Suprapubic skin (tissue), 4 donors: ENCODE measurements at places on chromosomes 4 and X. TPM values are rescaled to one million over a fixed set of nuclear protein-coding genes. Genes with fewer than 3 reads are reported as not detected.

DNA sequence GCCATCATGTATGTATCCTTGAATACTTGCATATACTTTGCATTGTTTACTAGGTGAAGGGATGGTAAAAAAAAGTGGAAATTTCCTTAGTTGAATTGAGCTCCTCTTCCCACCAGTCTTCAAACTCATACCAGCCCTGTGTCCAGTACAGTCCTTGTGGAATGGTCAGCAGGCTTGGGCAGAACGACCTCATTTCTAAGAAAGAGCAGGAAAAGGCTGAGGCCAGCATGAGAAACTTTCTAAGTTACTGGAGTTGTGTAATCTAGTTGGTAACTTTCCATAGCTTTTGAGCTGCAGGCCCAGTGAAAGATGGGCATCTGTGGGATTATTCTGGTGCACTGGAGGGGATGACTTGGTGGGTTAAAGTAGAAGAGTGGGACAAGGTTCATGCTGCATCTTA is 87.6 kb downstream of the DCUN1D4 start:
- DNase-seq = no peak

GRCh38 chr4:74189331-74190043 is 31.6 kb downstream of the MTHFD2L start:
- no peak for DNase-seq

- no peak for DNase-seq
These were observed at the start of gene CXCR3 for GRCh38 chrX:71618303-71618721. TSS of gene CXCR3 (minus strand) at chrX:71618511. CDS start at chrX:71618449, 62 bp downstream.

DNA sequence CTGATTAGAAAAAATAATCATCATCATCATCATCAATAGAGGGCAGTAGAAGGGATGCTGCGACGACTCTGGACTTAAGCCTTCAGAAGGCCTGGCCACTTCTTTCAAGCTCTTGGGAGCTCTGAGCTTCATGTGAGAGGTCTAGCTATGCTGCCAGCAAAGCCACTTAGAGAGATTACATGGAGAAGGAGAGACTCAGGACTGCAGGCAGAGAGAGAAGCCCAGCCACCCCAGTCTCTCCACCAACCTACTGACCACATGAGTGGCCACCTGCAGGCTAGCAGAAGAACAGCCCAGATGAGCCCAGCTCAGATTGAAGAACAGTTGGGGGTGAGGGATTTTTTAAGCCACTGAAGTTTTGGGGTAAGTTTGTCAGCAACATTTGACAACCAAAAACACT is 17.1 kb upstream of the TMEM150C start:
- no peak for DNase-seq

Gene MAGEE1
- total RNA-seq = 3.6 TPM

Gene SGMS2
- 44.5 TPM for total RNA-seq

Gene PASD1
- total RNA-seq = not detected

Gene AR
- total RNA-seq = 9.1 TPM

Gene DCLK2
- total RNA-seq = 3.6 TPM
